A549 treated with CpdA at 1 μM for 4 hours (cell line): ENCODE measurements at places on chromosomes 1 and 21. TPM values are rescaled to one million over a fixed set of nuclear protein-coding genes. Genes with fewer than 3 reads are reported as not detected.

The NFASC gene
- total RNA-seq: 1.6 to 2.3 TPM (median 2.0 TPM) in 5 replicates

The SLC5A9 gene
- 0.12 TPM in 1 of 5 replicates, not detected in the others for total RNA-seq

The MPZ gene
- 0.15 to 0.32 TPM (median 0.21 TPM) in 5 replicates for total RNA-seq

The BEND5 gene
- not detected in 5 replicates for total RNA-seq

The POU2F1 gene
- total RNA-seq: 3.0 to 5.4 TPM (median 3.4 TPM) in 5 replicates

The NBPF4 gene
- 0.13 to 0.24 TPM (median 0.18 TPM) in 5 replicates for total RNA-seq

The TRIM58 gene
- not detected in 5 replicates for total RNA-seq

The TNFAIP8L2 gene
- total RNA-seq: not detected in 5 replicates

The MROH9 gene
- total RNA-seq: not detected in 5 replicates

The PSRC1 gene
- 21.3 to 26.8 TPM (median 24.2 TPM) in 5 replicates for total RNA-seq

The WNT3A gene
- 0.02 to 0.06 TPM (median 0.05 TPM) in 3 of 5 replicates, not detected in the others for total RNA-seq

The CD247 gene
- total RNA-seq: 0.19 to 0.38 TPM (median 0.29 TPM) in 3 of 5 replicates, not detected in the others

The RSBN1 gene
- 3.3 to 5.0 TPM (median 4.1 TPM) in 5 replicates for total RNA-seq

The ANKRD35 gene
- 0.04 TPM in 1 of 5 replicates, not detected in the others for total RNA-seq

The GPR37L1 gene
- total RNA-seq: 0.13 to 0.20 TPM (median 0.17 TPM) in 5 replicates

The BTF3L4 gene
- total RNA-seq: 29.4 to 45.1 TPM (median 31.8 TPM) in 5 replicates

The GUCA2A gene
- 0.33 TPM in 1 of 5 replicates, not detected in the others for total RNA-seq

The OR2L5 gene
- total RNA-seq: not detected in 5 replicates

The HTR6 gene
- 0.10 to 0.15 TPM (median 0.14 TPM) in 3 of 5 replicates, not detected in the others for total RNA-seq
